ENCODE measurements at places on chromosomes 1 and 21.

DNA sequence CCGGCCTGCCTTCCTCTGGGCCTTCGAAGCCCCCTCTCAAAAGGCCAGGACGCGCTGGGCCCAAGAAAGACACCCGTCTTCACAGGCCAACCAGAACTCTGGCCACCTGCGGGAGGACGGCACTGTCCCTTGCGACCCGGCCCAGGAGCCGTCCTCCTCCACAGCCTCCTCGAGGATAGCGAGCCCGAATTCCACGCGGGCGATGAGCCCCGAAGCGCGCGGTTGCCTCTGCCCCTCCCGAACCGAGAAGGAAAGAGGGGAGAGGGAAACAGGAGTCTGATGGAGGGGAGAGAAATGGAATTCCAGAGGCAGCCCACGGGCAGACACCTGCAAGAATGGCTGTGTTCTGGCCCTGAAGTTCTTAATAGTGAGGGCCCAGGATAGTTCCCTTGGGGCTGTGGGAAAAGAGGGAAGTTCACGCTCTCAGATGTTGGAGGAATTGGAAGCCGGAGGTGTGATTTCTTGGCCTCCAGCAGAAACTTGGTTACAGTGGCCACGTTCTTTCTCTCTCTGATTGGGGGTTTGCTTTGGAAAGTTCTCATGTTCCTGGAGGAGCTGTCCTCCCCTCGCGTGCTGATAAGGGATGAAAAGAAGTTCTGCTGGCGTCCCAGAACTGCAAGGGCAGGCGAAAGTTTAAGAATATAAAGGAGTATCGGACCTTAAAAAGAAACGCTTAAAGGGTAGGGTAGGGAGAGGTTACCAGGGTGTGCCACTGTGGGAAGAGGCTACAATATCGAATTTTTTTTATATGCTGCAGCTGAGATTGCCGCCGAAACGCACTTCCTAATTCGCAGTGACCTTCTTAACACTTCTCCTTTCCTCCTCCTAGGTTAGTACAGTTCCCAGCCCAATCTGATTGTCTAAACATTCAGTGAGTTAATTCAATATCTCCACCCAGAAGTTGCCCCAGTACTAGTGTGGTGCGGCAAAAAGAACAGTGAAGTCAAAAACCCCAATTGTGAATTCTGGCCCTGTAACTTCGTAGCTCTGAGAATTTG, 5.8 kb upstream of the SLC44A5 start:
- DNase-seq = no peak

GRCh38 chr1:206469411-206469932, 804 bp upstream of the IKBKE start:
- peak; percentile 47 for DNase-seq

DNA sequence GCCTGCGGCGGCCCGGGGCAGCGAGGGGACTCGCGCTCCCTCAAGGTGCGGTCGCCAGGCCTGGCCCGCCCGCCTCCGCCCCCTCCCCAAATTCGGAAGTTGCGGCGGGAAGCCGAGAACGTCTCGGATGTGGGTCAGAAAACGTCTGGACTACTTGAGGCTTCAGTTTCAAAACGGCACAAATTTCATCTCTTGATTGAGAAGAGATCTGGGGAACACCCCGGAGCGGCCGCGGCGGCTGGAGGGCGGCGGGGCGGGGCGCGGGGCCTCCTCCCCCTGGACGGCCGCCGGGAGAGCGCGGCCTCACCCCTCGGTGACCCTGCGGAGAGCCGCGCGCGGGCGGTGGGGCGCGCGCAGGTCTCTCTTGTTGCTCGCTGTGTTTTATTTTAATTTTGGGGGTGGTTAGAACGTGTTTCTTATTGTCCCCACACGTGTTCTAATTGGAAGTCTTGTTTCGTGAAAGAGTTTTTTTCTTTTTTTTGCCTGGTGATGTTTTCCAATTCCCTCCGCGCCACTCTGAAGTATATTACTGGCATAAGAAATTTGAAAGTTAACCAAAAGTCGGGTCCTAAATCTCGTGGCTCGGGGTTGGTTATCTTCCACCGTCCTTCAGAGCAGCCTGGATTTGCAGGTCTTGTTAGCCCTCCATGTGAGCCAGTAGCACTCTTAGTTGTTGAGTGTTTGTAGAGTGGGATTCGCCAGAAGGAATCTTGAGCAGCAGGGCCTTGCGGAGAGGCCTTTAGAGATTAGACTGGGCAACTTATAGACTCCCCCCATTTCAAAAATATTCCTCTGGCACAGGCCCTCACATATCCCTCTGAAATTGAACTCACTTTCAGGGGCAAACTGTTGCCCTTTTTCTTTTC, 749 bp downstream of the PCBP3 start:
- DNase-seq = peak; percentile 27

DNA sequence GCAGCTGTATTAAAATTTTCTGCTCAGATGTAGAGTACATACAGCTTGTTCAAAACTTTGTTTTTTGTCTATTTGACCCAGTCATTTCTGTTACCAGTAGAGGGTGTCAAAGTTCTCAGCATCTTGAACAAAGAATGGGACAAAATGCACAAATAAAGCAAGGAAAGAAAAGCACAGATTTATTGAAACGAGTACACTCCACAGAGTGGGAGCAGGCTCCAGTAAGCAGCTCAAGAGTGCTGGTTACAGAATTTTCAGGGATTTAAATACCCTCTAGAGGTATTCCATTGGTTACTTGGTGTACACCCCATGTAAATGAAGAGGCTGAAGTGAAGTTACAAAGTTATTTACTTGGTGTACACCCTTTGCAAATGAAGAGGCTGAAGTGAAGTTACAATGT, 8.9 kb upstream of the PRMT6 start:
- DNase-seq = no peak

GRCh38 chr1:162944974-162945674, 84.1 kb upstream of the CCDC190 start:
- no peak for DNase-seq

- no peak for DNase-seq
These were observed 328.5 kb downstream of the FAM72C start for GRCh38 chr1:143643148-143643885.

GRCh38 chr1:43272161-43272560, 2.4 kb downstream of the TMEM125 start:
- no peak for DNase-seq

DNA sequence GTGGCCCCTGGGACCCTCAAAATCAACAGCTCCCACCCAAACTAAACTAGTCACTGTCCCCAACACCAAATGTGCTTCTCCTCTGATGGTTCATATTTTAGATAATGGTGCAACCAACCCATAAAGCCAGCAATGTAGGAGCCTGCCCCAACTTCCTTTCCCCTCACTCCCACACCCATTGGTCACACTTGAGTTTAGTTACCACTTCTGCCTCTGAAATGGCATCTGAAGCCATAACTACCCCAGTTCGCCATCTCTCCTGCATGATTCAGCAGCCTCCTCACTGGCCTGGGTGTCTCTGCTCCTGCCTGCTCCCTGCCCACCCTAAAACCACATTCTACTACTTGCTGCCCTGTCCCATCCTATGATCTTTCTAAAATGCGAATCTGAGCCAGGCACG, 3.4 kb upstream of the CDCP2 start:
- no peak for DNase-seq

DNA sequence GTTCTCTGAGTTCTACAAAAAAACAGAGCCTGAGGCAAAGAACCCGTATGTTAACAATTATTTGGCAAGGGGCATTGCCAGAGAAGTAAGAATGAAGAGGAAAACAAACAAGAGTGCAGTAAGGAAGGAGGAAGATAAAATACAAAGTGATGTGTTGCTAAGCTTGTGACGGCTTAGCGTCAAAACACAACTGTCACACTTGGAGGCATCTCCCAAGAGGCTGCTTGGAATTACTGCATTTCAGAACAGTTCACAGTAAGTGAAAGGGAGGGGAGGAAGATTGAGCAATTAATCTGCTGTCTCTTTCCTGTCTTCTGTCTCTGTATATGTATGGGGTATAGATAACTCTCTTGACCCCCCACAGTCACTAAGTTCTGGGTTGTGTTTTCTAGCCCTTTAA, 1017.0 kb upstream of the TMPRSS15 start:
- no peak for DNase-seq

DNA sequence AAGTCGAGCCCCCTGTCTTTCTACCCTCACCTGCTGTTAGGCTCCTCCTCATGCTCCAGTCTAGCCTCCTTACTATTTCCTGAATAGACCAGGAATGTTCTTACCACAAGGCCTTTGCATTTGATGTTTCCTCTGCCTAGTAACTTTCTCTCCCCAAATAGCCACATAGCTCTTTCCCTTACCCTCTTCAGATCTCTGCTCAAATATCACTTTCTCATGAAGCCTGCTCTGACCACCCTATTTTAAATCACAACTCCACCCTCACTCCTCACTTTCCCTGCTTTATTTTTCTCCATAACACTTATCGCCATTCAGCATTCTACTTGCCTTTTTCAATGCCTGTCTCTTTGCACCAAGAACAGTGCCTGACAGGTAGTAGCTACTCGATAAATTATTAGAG, 6.6 kb upstream of the CDCA8 start:
- no peak for DNase-seq

DNA sequence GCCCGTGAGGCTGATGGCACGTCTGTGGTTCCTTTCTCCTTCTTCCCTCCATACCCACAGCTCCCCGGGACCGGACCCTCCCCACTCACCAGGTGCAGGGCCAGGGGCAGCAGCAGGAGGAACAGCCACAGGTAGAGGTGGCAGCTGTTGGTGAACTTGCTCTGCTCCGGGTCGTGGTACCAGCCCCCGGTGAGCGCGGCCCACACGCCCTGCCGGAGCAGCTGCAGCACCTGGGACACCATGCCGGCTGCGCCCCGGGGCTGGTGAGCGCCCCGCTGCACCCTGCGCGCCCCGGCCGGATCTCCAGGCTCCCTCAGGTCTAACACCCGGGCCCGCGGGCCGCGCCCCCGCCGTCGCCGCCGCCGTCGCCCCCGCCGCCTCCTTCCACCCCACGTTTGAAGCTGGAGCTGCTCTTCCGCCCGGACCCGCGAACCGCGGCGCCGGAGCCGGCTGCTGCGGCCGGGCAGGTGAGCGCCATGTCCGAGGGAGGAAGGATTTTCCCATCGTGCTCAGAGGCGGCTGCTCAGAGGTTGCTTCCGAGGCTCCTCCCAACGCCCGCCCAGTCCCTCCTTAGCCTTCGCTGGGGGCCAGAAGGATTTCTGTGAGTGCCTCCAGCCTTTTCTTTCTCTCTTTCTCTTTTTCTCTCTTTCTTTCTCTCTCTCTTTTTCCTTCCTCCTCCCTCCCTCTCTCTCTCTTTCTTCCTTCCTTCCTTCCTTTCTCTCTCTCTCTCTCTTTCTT, at the start of gene PCNX2:
PCNX2 (minus strand) TSS at position 489 of the 738 bp plus-strand sequence; CDS start at position 242, 247 bp downstream.
- DNase-seq = peak; percentile 83

- DNase-seq = no peak
These were observed 56.5 kb downstream of the GATAD2B start for GRCh38 chr1:153866045-153866850.

DNA sequence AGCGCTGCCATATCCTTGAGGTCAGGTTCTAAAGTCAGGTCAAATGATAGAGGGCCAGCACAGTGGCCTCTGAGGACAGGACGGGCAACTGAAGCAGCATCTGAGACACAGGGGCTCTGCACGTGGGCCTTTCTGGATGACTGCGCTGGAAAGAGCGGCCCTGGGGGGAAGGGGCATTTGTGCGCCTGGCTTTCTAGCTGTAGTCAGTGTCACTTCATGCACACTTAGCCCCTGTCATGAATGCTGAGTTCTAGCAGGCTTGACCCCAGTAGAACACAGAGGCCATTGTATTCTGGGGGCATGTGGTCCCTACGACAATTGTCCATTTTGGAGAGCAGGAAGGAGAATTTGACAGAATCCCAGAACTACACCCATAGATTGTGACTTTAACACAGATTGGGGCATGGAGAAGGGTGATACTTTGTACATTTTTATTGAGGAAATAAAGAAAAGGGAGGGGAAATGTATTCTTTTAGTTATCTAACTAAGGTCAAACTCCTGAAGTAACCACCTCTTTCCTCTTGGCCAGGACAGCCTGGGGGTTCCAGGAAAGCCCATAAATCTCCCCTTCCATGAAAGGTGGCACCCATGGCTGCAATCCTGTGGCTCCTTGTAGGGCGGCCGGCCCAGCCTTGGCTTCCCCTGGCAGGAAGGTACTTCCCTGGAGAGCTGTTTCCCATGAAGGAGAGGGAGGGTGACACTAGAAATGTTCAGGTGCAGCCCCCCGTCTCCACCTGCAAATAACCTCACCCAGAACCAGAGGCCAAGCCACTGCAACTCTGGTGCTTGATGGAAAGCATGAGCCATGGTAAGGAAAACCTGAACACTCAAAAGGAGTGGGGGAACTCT, 34.4 kb downstream of the NTPCR start:
- no peak for DNase-seq

DNA sequence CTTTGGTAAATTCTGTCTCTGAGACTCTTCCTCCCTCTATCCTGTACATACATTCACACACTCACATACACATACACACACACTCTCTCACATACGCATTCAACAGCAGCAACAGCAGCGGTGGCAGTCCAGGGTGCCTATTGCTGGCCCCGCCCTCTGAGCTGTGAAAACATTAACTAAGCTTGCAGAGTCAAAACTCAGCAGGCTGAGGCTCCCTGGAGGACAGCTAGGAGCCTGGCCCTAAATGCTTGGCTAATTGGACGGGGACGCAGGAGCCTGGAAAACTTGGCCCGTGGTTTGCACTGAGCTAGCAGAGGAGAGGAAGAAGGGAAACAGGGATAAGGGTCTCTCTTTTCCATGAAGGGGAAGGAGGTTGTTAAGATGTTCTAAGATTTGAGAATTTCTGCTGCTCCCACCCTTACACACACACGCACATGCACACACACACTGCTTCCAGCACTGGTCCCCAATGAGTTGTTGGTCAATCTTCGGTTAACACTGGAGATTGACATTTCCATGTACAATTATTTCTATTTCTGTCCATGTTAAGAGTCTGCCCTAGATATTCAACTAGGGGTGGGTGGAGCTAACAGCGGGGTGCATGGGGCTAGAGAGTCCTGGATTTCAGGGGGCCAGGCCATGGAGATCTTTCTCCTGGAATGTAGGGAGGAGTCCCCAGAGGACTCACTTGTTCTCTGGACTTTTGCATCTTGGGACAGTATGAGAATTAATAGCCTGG, 94.2 kb downstream of the PLXNA2 start:
- no peak for DNase-seq

DNA sequence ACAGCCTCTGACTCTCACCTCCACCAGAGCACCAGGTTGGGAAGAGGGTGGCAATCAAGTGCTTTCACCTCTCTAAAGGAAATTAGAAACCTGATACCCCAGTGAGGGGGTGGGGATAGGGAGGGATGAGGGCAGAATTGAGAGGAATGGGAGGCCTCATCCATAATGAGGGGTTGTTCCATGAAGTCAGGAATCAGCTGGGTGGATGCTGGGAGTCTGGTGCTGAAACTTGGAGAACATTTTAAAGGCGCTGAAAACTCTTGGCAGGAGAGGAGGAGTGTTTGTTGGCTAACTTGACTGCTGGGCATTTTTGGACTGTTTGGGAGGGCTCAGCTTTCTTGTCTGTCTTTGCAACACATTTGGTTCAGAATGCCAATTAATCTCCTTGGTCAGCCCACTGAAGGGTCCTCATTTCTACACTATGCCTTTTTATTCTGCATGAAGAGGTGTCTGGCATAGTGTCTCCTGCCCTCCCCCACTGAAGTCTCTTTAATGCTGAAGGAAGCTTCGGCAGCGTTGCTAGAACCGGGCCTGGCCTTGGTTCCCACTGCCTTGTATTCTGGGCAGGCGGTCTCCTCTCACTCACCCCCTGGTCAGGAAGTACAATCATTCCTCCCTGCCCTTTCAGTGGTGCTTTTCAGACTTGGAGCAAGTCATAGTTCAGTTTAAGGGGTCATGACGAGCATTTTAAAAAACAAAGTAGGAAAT, 2.2 kb downstream of the PHGDH start:
- no peak for DNase-seq

- DNase-seq = peak; percentile 22
These were observed 58.4 kb upstream of the ADAM30 start for GRCh38 chr1:119954476-119955422.

GRCh38 chr1:204361781-204362180, 2.1 kb upstream of the PLEKHA6 start:
- no peak for DNase-seq

Measured in activated CD4-positive, alpha-beta T cell treated with anti-CD3 and anti-CD28 coated beads, Interleukin-10, Interleukin-2, amounts not matched to agents 100 ng/mL and 50 ng/mL, durations not matched to agents 16 hours and 8 hours (primary cell).